ENCODE measurements at places on chromosomes 3 and 15.

- no peak for DNase-seq
These were observed at the start of gene HRG for GRCh38 chr3:186665625-186666188. Gene HRG, plus strand, starts transcription at chr3:186666014. Its CDS starts 18 bp downstream, at chr3:186666032.

GRCh38 chr15:67405208-67406191 is 115.4 kb upstream of the C15orf61 start:
- no peak for DNase-seq

GRCh38 chr15:85702321-85703101 is 92.2 kb downstream of the KLHL25 start:
- DNase-seq: no peak

DNA sequence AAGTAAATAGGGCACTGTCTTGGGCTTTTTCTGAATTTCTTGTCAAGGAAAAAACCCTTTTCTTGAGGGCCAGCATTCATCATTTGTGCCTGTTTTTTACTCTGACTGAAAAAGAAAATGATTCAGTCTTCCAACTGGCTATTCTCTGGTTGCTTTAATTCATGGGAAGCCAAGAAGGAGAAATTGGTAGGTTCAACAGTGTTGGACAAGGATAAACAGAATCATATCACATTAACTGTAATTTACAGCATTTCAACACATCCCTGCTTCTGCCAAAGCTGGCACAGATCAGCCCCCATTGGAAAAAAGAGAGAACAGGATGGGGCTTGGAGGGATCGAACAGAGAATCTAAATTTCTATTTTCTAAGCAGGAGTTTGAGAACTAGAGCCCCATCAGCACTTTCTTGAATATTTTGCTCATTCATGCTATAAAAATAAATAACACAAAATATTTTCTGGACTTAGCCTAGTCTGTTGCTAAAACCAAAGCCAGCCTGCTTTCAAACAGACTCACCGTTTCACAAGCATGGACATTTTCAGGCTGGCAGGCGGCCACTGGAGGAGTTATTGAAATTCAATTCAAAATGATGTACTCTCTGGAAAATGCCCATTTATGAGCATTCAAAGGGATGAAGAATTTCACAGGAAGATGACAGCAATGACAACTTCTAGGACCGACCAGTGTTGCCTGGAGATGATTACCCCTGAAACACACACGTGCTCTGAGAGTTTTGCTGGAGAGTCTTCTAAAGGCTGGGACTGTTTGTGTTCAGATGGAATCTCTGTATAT is 181.2 kb downstream of the WNT5A start:
- no peak for DNase-seq

DNA sequence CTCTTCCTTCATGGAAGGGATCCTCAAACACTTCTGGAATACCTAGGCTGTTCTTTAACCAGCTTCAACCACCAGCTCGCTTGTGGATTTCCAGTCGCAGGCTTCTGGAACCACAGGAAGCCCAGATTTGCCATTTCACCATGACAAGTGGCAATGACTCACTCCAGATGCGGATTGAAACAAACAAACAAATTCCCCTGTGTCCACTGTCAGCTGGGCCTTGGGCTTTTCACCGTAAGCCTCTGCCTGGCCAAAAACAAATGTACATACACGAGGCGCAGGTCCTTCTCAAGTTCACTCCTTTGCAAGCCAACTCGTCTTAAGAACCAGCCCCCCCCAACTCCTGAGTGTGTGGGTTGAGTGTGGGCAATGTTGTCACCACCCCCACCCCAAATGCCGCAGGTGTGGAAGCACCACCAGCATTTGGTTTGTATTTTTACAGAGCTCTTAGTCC is 8.8 kb downstream of the BCL6 start:
- DNase-seq: no peak

DNA sequence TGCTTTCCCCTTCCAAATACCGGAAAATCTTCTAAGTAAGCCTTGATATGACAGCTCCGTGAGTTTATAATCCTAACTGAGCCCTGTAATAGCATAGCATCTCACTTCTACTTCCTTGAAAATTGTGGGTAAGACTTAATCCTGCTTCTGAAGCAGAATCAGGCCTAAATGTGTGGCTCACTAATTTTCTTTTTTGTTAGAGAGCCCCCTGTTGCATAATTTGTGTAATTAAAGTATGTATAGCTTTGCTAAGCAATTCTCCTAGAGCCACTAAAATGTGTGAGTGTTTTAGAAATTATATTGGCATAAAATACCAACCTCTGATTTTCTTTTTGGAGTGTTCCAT is 304.4 kb downstream of the FGF12 start:
- DNase-seq: no peak

DNA sequence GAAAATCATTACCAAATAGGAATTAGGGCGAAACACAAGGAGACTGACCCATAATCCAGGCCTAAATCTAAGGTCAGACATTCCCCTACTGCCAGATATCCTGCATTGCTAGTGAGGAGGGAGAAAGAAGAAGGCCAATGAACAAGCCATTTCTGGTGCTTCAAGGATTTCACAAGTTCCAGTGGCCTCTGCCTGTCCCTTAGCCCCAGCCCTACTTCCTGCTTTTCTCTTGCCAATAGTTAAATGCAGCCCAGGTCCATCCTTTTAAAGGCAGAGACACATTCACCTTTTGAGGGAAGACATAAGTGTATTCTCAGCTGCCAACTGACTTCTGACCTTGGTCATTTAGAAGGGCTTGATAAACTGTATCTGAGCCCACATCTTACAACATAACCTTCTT is 135.8 kb downstream of the ZNF621 start:
- DNase-seq: no peak

DNA sequence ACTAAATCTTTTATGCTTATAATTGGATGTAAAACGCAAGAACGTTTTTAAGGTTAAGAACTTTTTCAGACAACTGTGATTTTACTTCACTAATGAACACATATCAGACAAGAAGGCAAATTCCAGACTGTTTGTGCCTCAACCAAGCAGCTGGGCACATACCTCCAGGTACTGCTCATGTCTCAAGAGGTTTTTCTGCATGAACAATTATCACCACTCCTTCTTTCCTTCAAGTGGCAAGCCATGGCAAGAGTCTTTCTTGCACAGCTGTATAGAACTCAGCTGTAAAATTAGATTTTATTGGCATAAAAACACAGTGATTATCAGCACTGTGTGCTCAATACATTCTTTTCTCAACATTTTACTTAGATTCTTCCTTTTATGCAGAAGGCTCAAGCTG is 64.3 kb downstream of the FNDC3B start:
- DNase-seq: no peak

- DNase-seq: no peak
These were observed 229.2 kb downstream of the CDIN1 start for GRCh38 chr15:36808411-36809160.

DNA sequence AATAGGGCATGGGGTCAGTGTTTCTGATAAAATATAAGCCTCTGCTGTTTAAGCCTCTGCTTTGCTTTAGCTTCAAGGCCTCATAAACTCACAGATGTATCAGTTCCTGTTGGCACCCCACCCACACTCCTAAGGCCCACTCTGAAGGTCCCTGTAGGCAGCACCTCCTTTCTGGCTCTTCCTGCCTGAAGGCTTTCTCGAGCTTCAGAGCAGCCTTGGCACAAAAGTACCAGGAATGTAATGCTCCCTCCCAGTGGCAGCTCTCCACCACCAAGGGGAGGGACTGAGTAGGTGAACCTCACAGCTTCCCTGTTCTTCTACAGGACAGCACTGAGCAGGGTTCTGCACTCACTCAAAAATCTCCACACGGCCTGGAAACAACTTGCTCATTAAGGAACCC is 102.2 kb downstream of the ABHD5 start:
- DNase-seq: no peak

- DNase-seq: no peak
These were observed 11.3 kb downstream of the CISH start for GRCh38 chr3:50600141-50600753.

- no peak for DNase-seq
These were observed 597.9 kb upstream of the TBL1XR1 start for GRCh38 chr3:177795216-177795615.

DNA sequence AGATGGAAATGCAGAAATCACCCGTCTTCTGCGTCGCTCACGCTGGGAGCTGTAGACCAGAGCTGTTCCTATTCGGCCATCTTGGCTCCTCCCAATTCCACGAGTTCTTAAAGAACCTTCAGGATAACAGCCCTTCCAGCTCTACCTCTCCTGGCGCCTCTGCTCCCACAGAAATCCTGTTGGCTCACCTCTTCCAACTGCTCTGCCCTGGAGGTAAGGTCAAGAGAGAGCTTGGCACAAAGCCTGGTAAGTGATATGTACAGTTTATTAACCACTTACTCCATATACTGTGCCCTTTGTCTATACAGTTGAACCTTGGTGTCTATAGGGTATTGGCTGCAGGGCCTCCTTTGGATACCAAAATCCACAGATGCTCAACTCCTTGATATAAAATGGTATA is 17.8 kb upstream of the FGF12 start:
- no peak for DNase-seq

DNA sequence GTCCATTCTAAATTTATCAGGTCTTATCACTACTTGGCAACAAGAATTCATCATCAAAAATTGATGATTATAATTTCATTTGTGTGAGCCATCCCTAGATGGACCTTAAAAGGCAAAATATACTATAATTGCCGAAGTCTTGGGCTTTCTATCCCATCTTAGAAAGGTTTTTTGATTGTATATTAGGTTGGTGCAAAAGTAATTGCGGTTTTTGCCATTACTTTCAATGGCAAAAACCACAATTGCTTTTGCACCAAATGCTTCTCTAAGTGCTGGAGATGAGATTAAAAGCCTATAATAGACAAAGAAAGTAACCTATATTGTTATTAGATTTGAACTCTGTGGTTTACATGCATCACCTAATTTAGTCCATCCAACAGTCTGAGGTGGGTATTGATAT is 612.9 kb downstream of the ZNF385D start:
- DNase-seq: no peak

- no peak for DNase-seq
These were observed 181.8 kb downstream of the MCTP2 start for GRCh38 chr15:94412979-94413746.

- no peak for DNase-seq
These were observed 29.8 kb upstream of the MB21D2 start for GRCh38 chr3:192947421-192947820.

DNA sequence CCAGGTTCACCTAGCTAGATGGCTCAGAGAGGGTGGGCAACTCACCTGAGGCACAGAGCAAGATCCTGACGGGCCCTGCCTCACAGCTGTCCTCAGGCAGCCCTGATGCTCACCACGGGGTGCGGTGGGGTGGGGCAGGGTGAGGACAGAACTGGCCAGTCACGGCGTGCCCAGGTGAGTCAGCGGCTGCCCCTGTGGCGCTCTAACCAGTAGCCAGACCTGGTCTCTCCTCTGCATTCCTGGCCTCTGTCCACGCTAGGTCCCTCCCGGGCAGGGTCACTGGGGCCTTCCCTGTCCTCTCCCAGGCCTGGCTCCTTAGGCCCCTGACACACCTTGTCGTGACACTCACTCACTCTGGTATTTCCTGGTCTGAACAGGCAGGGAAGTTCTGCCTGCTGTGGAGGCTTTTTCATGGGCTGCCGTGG is 901 bp downstream of the ALS2CL start:
- DNase-seq: no peak

- no peak for DNase-seq
These were observed 345.0 kb downstream of the GRM7 start for GRCh38 chr3:7205962-7206361.

DNA sequence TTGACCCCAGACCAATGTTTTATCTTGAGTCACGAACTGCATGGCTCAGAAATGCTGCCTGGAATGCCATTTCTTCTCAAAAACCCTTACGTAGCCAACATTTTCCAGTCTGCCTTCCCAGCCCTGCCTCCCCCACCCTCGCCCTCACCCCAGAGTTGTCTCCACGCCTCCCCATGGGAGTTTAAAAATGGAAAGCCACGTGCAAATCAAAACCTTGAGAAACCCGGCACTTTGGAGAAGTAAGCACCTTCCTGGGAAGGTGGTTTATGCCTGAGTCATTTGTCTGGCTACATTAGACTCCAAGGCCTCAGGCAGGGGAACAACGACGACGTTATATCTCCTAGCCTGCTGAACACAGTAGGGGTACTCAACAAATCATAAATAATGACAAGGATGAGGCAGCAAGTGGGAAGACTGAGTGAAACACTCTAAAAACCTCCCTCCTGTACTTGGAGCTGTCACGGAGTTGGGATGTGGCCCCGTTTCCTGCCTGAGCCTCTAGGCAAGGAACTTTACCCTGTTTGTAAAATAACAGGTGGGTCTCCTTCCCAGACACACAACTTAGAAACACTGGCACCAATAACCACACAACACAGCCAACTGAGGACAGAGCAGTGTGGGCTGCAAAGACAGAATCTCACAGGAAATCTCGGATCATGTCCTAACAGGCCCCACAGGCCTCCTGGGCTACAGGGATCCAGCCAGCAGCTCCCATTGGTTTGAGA is 179.1 kb downstream of the NTRK3 start:
- DNase-seq: no peak

DNA sequence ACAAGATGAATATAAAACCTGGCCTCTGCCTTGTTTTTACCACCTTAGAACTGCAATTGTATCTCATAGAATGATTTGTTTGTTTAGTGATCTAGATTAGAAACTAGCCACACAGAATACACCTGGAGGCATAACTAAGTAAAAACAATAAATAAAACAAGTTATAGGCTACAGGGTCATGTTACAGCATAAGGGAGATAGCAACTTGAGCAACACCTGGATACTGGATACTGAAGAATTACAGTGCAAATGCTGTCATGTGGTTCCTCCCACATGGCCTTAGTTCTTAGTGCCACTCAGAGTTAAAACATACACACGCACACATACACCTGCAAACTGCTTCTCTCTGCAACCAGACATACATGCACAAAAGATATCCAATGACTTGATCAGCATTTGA is 563.4 kb upstream of the DPPA4 start:
- no peak for DNase-seq

GRCh38 chr3:39725321-39725720 is 84.1 kb upstream of the MYRIP start:
- DNase-seq: no peak

- no peak for DNase-seq
These were observed 591.9 kb upstream of the NECTIN3 start for GRCh38 chr3:110479731-110480130.

DNA sequence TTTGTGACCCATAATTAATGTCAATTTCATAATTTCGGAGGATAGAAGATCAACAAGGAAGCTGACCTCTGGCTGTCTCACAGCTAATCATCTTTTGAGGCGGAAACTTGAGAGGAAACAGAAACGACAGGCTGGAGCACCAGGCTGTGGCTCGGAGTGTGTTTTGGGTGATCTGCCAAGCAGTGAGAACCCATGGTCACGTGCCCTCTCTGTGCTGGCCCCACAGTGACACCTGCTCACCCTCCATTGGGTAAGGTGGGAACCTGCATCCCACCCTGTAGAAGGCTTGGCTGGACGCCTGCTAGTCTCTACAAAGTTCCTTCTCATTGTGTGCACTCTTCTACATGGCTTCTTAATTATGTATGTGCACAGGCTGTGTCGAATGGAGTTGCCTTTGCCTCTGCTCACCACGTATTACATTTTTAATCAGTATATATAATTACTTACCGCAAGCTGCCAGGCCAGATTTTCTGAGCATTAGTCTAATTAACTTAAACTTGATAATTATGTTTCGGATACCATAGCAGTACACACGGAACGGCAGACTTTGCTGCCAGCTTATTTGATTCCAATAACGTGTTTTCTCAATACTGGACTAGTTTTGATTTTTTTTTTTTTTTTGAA is 719.4 kb upstream of the CFAP20DC start:
- no peak for DNase-seq

All from NCI-H1048 (cell line).